GDM1 (cell line): ENCODE measurements at places on chromosomes 3 and 15.

DNA sequence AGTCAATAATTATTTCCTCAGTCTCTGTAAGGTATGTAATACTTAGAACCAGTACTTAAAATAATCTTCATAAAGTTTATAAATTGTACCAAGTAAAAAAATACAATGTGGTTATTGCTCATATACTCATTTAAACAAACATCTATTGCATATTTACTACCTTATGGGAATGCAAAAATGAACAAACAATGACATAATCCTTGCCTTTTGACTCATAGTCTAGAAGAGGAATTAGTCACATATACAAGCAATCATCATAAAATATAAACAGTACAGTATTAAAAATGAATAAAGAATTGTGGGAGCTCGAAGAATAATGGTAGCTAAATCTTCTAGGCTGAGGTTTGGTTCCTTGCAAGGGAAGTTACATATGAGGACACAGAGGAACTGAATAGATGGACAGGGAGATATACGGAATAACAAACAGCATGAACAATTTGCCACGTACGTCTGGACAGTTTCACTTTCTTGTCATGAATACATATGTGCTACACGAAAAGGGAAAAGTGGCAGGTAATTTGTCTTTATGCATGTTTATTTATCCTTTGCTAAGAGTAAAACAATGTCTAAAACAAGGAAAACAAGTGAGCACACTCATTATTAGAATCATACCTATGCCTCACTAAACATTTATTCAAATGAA is 17.2 kb downstream of the IMPG2 start:
- no peak for DNase-seq

DNA sequence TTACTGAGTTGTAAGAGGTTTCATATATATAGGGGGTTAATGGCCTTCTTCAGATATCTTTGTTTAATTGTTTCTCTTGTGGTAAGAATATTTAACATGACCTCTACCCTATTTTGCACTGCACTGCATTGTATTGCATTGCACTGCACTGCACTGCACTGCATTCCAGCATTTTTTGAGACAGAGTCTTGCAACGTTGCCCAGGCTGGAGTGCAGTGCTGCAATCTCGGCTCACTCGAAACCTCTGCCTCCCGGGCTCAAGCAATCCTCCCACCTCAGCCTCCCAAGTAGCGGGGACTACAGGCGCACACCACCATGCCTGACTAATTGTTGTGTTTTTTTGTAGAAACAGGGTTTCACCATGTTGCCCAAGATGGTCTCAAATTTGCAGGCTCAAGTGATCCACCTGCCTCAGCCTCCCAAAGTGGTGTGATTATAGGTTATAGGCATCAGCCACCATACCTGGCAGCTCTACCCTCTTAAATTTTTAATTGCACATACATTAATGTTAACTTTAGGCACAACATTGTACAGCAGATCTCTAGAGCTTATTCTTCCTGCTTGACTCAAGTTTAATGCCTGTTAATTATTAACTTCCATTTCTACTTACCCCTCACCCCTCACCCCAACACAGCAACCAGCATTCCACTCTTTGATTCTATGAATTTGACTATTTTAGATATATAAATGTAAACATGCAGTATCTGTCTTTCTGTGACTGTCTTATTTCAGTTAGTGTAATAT is 38.4 kb downstream of the NEDD4 start:
- DNase-seq: no peak

DNA sequence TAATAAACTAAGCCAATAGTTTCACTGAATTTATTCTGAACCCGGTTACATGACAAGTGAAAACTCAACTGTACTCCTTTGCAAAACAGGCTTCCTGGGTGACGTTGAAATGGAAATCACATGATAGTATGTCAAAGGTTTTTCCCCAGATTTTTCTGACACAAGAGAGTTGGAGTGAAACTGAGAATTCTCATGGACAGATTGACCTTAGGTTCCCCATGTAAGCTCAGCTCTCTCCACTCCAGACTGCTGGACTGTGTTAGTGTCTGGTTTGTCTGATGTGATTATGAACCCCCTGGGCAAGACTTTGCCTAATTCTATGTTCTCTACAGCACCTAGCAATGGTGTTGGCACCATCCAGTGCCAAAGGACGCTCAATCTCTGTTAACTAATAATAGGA is 219.7 kb upstream of the COL8A1 start:
- no peak for DNase-seq

DNA sequence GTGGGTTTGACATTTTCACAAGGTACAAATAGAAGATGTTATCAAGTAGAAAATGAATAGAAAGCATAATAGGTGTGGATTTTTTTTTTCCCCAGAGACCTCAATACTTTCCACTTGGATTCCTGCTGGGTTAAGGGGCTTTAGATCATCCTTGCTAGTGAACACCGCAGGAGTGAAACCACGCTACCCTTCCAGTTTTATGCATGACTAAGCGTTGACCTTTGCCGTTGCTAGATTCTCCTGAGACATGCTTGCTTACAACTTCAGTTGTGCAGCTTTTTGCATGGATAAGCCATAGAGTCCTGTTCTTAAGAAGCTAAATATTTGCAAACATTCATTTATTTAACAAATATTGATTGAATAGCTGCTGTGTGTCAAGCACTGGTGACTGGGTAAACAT is 299.7 kb upstream of the LMCD1 start:
- DNase-seq: no peak

GRCh38 chr3:191120447-191121298 is 78.4 kb upstream of the OSTN start:
- DNase-seq: no peak

- DNase-seq: no peak
Observed at GRCh38 chr3:142664819-142665218, 59.0 kb upstream of the TRPC1 start.

- DNase-seq: no peak
Observed at GRCh38 chr3:124352149-124352539, 360.2 kb upstream of the ROPN1 start.

GRCh38 chr3:179677884-179678283 is 25.0 kb downstream of the USP13 start:
- DNase-seq: no peak

- DNase-seq: no peak
Observed at GRCh38 chr3:129502641-129503408, 25.6 kb upstream of the RHO start.

DNA sequence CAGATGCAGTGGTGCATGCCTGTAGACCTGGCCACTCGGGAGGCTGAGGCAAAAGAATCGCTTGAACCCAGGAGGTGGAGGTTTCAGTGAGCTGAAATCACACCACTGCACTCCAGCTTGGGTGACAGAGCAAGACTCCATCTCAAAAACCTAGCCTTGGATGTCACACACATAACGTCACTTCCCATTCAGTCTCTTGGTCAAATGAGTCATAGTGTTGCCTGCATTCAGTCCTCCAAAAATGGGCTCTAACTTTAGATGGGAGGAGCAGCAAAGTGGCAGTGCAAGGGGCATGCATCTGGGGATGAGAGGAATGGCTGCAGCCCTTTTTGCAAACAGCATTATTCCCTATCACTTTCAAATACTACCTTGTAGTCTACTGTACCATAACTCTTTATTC is 62.9 kb upstream of the AGBL1 start:
- DNase-seq: no peak

GRCh38 chr3:13023235-13023970 is 49.8 kb downstream of the IQSEC1 start:
- no peak for DNase-seq

GRCh38 chr3:89392991-89393390 is 285.6 kb downstream of the EPHA3 start:
- no peak for DNase-seq
